Stimulated activated CD8-positive, alpha-beta memory T cell treated with anti-CD3 and anti-CD28 coated beads, Interleukin-4, amount 100 ng/mL, for 1 hour (primary cell): ENCODE measurements at places on chromosomes 16 and 17.
A peak's percentile ranks its signal among the peaks of the same experiment; 100 is the strongest.

DNA sequence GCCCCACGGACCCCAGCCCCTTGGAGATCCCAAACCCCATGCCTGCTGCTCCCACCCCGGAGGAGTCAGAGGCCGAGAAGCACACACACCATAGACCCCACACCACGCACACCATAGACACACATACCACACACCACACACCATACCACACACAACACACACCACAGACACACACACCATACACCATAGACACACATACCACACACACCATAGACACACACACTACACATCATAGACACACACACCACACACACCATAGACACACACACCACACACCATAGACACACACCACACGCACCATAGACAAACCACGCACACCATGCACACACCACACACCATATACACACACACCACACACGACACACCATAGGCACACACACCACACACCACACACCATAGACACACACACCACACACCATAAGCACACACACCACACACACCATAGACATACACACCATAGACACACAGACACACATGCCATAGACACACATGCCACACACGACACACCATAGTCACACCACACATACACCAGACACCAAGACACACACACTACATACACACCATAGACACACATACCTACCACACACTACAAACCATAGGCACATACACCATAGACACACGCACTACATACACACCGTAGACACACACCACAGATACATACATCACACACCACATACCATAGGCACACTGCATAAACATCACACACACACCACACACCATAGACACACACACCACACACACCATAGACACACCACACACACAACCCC lies 11.3 kb downstream of the TBC1D16 start:
- DNase-seq, result no peak

DNA sequence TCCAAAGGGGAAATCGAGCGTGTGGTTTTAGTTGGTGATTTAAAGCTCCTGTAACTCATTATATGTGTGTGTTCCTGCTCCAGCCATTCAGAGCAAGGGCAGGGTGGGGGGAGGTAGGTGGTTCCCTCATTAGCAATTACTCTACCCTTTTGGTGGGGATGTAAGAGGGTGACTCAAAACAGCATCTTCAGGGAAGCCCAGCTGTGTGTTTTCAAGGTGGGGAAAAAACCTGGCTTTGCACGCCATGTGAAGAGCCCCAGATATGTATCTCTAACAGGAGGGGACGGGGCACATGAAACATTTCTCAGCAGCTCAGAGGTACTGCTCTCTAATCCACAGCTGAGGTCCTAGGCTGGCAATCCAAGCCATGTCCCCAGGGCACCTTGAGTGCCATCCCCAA lies 241.3 kb upstream of the ZFHX3 start:
- DNase-seq, result no peak

- DNase-seq, result no peak
These were observed 239.7 kb upstream of the ERCC4 start for GRCh38 chr16:13680021-13680889.

DNA sequence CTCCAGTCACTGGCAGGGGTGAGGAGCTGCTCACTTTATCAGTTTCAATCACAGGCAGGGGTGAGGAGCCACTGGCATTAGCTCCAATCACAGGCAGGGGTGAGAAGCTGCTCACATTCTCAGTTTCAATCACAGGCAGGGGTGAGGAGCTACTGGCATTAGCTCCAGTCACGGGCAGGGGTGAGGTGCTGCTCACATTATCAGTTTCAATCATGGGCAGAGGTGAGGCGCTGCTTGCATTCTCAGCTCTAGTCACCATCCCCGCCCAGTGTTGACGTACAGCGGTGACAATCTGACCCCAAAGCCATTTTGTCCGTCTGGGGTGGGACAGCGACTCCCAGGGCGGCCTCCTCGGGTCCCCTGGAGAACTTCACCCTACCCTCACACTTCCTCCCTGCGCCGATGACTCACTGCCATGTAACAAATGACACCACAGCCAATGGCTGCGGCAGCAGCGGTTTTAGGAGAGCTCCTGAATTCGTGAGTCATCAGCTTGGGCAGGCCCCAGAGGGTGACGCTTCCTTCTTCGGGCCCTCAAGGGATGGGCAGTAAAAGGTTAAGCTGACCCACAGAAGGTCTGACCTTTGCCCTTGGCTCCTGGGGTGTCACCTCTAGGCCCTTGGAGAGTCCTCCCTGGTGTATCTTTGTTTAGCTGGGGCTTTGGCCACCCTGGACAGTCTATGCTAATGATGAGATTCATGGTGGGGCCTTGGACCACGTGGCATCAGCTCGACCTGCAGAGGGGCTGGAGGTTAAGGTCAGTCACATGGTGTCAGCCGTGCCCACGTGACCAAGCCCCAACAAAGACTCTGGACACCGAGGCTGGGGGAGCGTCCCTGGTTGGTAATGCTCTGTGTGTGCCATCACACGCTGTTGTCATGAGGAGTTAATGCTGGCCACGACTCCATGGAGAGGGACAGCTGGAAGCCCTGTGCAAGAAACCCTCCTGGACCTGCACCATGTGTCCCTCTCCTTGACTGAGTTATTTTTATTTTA lies 171.7 kb downstream of the C16orf95 start:
- DNase-seq, result no peak

DNA sequence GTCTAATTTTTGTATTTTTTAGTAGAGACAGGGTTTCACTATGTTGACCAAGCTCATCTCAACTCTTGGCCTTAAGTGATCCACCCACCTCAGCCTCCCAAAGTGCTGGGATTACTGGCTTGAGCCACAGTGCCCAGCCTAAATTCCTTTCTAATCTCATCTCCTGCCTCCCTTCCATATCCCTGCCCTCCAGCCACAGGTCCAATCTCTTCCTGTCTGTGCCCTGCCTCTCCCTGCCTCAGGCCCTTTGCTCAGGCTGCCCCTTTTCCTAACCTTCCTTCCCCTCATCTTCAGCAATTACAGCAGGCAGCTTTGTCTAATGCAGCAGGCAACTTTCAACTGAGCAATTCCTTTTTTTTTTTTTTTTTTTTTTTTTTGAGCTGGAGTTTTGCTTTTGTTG lies 46.8 kb downstream of the CFAP20 start:
- DNase-seq, result no peak

DNA sequence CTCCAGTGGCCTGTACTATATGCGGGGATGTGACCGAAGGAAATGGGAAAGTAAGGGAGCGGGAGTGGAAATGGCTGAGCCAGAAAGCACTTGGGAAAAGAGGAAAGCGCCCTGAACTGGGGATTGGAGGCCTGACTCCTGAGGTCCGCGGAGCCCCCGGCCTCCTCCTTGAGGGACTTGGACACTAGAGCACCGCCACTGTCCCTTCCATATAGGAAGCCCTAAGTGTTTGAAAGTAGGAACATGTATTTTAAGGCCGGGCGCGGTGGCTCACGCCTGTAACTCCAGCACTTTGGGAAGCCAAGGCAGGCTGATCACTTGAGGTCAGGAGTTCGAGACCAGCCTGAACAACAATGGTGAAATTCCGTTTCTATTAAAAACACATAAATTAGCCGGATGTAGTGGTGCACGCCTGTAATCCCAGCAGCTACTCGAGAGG lies 530 bp upstream of the ZDHHC7 start:
- no peak for DNase-seq

DNA sequence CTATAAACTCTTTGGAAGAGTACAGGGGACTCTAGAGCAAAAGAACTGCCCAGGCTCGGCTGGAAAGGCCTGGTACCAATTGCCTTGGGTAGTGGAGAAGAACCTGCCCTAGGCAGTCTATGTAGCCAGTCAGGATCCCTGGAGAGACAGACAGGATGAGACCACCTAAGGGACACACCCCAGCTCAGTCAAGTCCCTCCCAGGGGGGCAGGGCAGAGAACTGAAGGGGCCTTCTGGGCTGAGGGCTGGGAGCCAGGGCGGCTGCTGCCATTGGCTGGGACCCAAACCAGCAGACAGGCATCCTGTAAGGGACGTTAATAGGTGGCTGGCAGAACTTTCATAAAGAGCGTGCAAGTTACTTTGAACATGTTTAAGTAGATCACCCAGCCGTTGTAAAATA lies 12.8 kb upstream of the SLC38A8 start:
- DNase-seq, result no peak

DNA sequence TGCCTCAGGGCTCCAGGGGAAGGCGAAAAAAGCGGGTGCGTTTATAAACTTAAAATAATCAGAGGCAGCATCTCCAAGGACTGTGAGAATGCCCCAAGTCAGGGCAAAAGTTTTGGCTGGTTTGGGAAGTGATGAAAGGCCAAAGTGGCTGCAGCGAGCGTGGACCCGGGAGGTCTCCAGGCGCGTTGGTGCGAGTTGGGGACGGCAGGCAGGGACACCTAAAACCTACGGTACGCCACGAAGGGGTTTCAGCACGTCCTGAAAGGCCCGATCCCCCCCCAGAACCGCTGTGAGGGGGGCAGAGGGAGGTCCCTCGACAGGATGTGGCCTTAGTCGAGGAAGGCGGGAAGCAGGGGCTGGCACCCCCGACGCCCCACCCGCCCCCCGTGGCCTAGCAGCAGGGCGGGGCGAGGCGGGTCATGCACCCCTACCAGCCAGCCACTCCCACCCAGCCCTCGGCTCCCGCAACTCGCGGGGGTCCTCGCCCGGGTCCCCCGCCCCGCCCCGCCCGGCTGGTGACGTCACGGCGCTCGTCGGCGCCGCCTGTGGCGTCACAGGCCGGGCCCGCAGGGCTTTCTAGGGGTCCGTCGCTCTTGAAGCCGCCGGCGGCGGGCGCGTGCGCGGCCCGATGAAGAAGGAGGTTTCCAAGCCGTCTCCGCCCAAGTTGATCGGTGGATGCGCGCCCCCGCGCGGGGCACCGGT lies at the start of gene MYCBPAP:
MYCBPAP (plus strand) TSS at position 569 of the 702 bp plus-strand sequence. CDS start 236 bp downstream, outside the sequence.
- peak; percentile 60 for DNase-seq

DNA sequence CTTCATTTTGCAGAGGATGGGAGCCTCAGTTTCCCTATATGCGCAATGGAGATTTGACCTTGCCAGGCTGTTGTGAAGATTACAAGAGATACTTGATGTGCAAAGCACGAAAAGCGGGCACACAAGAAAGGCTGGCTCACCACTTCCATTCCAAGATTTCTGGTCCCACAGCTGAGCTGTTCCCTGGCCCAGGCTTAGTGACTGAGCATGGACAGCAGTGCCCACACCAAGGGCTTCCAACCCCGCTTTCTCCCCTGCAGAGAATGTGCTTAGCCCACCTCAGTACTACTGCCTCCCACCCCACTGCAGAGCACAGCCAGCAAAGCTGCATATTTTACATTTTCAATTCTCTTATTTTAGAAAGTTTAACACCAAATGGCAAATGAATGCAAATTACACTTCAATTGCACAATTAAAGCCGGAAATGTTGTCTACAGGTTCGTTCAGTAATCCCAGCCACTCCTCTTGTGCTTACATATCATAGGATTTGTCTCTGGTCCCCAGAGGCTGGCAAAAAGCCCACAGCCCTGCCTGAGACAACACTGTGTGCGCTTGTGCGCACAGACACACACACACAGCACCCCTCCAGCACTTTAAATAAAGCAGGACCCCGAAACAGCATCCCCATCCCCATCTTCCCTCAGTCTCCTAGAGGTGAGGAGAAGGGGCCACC lies 51.8 kb downstream of the VAC14 start:
- no peak for DNase-seq

DNA sequence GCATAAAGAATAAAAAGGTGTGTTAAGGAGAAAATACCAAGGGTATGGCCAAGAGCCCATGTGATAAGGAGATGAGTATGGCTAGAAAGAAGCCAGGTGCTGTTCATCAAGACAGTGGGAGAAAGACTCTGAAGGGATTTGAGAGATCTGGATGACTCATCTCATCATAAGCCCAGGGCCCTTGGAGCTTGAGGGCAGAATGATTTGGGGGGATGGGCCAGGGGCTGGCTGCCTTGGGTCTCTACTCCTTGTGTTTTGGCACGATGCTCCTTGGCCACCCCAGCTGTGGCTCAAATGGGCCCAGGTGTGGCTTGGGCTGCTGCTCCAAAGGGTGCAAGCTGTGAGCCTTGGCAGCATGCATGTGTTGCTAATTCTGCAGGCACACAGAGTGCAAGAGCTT lies 14.5 kb upstream of the TNFRSF13B start:
- no peak for DNase-seq
